ENCODE measurements at places on chromosomes 4 and X.

DNA sequence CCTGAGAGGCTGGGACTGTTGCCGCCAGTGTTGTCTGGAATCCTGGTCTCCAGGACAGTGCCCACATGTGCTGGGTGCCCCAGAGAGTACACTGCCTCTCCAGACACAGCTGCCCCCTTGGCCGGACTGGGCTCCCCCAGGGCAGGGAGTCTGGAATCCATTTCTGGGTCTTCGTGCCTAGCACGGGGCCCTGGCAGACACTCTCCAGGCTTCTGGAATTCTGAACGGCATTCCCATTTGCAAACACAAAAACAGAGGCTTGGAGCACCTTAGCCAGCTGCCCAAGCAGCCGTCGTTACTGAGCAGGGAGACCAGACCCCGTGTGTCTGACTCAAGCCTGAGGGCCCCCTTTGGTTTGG lies 20.8 kb downstream of the HMX1 start:
- no peak for DNase-seq

- DNase-seq = no peak
Measured at GRCh38 chrX:76555816-76556215, 128.3 kb downstream of the MAGEE1 start.

- no peak for DNase-seq
Measured at GRCh38 chr4:3807311-3807710, 41.1 kb downstream of the ADRA2C start.

DNA sequence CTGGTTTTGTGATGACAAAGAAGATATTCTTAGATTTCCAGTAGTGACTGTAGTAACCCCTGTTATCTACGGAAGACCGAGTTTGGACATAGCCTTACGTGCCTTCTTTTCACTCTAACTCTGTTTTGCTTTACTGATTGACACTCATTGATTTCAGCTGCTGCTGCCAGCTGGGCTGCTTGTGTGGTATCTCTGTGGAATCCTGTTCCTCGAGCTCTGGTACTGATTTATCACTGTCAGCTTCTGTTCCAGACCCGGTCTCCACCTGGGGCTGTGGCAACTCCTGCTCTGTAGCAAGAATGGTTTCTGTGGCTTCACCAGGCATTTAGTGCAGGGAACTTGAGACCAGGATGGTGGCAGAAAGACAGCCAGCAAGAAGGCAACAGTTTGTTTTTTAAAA lies 24.6 kb upstream of the LAP3 start:
- DNase-seq = no peak

DNA sequence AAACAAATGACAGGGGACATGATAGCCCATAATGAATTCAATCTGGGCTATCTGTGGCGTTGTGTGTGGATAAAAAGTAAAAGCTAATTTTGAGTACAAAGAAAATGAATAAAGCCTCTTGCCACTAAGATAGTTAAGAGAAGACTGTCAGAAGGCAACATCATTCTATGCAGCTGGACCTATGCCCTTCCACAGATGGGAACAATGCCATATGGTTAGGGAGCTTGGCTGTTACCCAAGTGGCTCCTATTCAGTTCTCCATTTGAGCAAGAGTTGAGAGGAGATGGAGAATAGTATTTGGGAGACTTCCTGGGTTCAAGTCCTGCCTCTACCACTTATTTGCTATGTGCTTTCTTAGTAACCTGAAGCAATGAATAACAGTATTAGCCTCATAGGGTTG lies 107.7 kb downstream of the ANXA3 start:
- no peak for DNase-seq

DNA sequence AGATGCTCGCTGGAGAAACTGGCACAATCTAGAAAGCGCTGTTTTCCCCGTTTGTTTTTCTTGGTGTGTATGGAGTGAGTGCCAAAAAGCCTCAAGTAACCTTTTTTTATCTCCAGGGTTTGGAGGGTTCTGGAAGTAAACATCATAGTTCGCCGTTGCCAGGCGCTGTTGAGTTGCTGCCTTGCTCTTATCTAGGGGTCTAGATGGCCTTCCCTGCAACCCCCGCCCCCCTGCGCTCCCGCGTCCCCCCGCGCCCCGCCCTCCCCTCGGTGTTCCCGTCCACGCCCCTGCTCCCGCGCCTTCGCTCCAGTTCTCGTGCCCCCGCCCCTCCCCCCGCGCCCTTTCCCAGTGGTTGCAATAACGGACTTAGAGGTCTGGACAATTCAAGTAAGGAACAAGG lies 555 bp upstream of the GCNA start:
- DNase-seq = no peak

GRCh38 chr4:118331352-118331751 lies 21.5 kb downstream of the PRSS12 start:
- DNase-seq = no peak

- DNase-seq = no peak
Measured at GRCh38 chr4:108010167-108010566, 20.5 kb downstream of the HADH start.

DNA sequence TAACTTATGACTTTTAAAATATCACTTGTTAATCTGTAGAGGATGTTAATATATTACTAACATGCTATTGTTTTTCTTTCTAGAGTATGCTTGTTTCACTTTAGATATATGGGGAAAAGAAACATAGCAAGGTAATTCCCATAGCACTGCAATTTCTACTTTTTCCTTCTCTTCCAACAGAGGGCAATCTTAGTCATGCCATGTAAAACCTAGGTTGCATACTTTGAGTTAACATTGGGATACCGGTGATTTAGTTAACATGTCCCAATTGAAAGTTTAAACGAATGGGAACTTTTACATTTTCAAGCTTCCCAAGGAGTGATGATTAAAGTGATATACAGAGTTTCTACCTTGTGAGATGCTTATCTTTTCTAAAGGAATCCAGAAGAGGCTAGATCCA lies 89.4 kb upstream of the IL13RA1 start:
- DNase-seq = no peak

DNA sequence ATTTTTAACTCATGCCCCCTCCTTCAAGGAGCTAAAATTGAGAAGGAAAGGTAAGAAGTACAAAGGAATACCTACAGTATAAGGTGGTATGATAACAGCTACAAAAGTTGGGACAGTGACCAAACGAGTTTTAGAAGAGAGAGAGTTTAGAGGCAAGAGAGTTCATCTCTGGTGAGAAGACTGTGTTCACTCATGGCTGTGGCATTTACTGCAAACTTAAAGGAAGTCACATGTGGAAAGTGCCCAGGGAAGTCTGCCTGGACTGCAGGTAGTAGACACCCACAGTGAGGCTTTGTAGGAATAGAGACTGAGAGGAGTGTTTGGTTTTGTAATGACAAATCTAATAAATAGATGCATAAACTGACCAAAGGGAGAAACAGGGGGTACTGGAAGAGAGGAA lies 493.5 kb downstream of the IL15 start:
- DNase-seq = no peak

- DNase-seq = no peak
Measured at GRCh38 chrX:153598541-153599191, at the start of gene CCNQ. CCNQ (minus strand) TSS chrX:153599139; CDS start chrX:153599073, 66 bp downstream.

- DNase-seq = no peak
Measured at GRCh38 chr4:104919406-104919805, 227.3 kb upstream of the TET2 start.

- DNase-seq = no peak
Measured at GRCh38 chr4:47340914-47341313, 122.6 kb downstream of the COMMD8 start.

GRCh38 chrX:22186165-22186564 lies 86.5 kb upstream of the CBLL2 start:
- DNase-seq = no peak

GRCh38 chr4:16579866-16580265 lies 318.6 kb downstream of the LDB2 start:
- DNase-seq = no peak

Data from stimulated activated CD8-positive, alpha-beta memory T cell treated with anti-CD3 and anti-CD28 coated beads, Interleukin-4, amount 100 ng/mL, for 4 hours (primary cell).